ENCODE measurements at places on chromosomes 6 and 20.
A peak's percentile ranks its signal among the peaks of the same experiment; 100 is the strongest.

GRCh38 chr6:47298475-47298874, 11.2 kb downstream of the TNFRSF21 start:
- no peak for DNase-seq

DNA sequence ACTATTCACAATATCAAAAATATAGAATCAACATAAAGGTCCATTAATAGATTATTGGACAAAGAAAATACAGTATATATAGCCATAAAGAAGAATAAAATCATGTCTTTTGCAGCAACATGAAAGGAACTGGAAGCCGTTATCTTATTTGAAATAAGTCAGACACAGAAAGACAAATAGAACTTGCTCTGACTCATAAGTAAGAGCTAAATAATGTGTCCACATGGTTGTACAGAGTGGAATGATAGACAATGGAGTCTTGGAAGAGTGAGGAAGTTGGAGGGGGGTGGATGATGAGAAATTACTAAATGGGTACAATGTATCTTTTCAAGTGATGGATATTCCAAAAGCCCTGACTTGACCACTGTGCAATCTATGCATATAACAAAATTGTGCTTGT, 613.5 kb downstream of the PHF3 start:
- no peak for DNase-seq

GRCh38 chr6:5090603-5091002, 5.5 kb downstream of the PPP1R3G start:
- no peak for DNase-seq

DNA sequence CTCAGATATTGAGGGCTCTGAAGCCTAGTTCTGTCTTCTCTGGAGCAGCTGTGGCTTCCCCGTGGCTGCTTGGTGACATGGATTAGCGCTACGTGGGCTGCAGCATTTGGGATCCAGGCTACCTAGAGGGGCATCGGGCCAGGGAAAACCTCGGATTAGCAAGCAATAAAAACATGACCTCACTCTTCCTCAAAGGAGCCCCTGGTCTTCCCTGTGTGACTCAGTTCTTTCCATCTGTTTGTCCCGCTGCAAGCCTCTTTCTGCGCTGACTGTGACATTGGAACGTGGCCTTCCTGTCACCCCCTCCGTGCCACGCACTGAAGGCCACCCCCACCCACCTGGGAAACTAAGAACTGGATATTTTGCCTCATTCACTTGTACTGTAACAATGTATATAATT, 3.6 kb downstream of the MRGBP start:
- DNase-seq = no peak

GRCh38 chr6:45436544-45437438, 59.1 kb upstream of the SUPT3H start:
- peak; percentile 33 for DNase-seq

DNA sequence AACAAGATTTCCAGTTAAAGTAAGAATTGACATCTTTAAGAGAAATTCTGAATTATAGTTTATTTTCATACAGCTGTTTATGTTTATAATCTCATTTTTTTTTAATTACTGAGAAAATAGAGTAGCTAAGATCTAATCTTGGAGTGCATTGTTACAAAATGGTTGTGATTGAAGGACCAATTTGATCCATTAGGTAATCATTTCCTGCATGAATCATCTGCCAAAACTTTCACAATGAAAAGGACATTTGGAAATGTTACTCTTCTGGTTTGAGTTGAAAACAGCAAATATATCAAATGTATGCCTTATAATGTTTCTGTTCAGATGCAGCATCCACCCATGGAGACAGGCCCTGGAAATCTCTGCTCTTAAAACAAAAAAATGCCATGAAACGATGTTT, 19.0 kb downstream of the TUBB2A start:
- no peak for DNase-seq

GRCh38 chr20:62355516-62355877, 11.6 kb downstream of the LAMA5 start:
- no peak for DNase-seq

DNA sequence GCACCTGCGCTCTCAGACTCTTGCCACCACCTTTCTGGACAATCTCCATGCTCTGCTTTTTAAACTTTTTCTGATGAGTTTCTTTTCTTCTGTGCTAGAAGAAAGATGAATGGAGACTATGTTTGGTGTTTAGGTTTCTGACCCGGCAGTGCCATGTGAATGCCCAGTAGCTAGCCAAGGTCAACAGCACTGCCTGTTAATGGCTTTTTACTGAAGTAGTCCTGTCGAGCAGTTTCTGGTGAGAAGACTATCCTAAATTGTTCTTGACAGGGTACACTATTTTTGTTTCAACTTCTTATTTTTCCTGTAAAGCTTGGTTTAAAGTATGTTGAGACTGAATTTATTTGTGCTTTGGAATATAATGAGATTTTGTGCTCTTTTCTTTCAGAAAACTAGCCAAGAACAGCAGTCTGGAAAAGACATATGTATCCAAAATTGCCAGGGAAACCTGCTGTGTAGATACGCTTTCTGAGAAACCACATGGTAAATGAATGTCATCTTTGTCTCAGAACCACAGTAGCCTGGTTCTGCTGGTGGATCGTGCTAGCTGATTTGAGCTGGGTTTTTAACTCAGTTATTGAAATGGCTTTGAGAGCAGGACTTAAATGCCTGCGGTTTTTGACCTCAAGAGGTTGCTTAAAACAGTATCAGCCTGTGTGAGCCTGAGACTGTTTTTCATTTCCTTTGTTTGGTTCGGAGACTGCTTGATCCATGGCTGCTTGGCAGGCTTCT, 48.1 kb downstream of the KCNS1 start:
- no peak for DNase-seq

- DNase-seq = no peak
Measured at GRCh38 chr20:48717680-48718223, 110.0 kb downstream of the PREX1 start.

DNA sequence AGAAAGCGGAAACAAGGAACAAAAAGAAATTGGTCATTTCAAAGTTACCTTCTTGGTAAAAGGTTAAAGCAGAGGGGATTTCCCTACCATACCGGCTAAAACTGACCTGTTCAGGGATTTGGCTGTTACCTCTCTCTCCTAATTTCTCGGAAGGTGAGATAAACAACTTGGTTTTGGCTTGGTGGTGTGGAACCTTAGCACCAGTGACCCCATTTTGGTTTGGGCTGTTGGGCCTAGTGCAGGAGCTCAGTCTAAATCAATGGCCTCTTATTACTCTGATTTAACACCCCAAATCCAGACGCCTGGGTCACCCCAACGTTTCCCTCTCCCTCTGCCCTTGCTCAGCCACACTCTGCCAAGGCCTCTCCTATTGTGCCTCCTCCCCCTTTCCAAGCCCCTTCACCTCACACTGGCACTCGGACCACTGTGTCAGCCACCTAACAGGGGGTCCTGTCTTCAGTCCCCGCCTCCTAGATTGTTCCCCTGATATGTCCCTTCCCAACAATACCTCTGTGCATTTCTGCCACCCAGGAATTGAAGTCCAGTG, 8.3 kb downstream of the NCR2 start:
- DNase-seq = no peak

GRCh38 chr6:15444881-15445280, 199.0 kb downstream of the JARID2 start:
- no peak for DNase-seq

- DNase-seq = peak; percentile 34
Measured at GRCh38 chr6:150025201-150025917, at the start of gene RAET1L. RAET1L (minus strand) TSS chr6:150025532; CDS start chr6:150025471, 61 bp downstream.

- no peak for DNase-seq
Measured at GRCh38 chr6:163645560-163645959, 231.0 kb downstream of the QKI start.

GRCh38 chr6:137808191-137808590, 58.9 kb upstream of the TNFAIP3 start:
- no peak for DNase-seq

- DNase-seq = no peak
Measured at GRCh38 chr6:166245148-166245547, 63.0 kb downstream of the PRR18 start.

- no peak for DNase-seq
Measured at GRCh38 chr6:147159536-147160374, 44.5 kb upstream of the STXBP5 start.

- peak; percentile 69 for DNase-seq
Measured at GRCh38 chr6:85464260-85464644, 14.4 kb downstream of the NT5E start.

GRCh38 chr20:2293971-2294370, 1.8 kb upstream of the TGM3 start:
- DNase-seq = no peak

- no peak for DNase-seq
Measured at GRCh38 chr6:141541581-141542324, 591.0 kb upstream of the GJE1 start.

GRCh38 chr6:151690303-151690702, 117.2 kb upstream of the ESR1 start:
- no peak for DNase-seq

GRCh38 chr6:56246881-56247653, at the start of gene COL21A1:
COL21A1 (minus strand) TSS chr6:56247580; CDS start chr6:56182618, 64,962 bp downstream.
- DNase-seq = no peak

- DNase-seq = no peak
Measured at GRCh38 chr6:84539122-84539856, 225.1 kb downstream of the TBX18 start.

DNA sequence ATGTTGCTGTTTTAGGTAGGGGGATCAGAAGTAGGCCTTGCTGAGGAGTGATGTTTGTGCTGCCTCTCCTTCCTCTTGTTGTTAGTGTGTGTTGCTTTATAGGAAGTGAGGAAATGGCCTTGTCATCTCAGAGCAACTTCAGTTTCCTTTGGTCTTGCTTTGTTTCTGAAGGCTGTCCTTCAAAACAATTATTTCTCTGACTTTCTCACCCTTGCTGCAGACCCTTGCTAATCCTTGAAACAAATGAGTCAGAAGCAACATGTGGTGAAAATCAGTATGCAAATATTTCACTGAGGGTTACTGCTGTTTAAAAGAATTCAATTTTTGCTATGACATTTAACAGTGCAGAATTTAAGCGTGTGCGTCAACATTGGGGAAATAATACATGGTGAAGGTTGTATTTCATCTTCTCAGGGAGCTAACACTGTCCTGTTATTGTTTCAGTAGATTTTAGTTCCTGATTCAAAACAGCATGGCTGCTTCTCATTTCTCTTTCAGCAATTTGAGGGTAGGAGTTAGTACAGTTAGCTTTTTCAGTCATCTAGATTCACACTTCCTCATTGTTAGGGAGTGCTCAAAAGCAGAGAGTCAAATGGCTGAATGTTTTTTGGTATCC, 13.8 kb downstream of the RNF144B start:
- no peak for DNase-seq

DNA sequence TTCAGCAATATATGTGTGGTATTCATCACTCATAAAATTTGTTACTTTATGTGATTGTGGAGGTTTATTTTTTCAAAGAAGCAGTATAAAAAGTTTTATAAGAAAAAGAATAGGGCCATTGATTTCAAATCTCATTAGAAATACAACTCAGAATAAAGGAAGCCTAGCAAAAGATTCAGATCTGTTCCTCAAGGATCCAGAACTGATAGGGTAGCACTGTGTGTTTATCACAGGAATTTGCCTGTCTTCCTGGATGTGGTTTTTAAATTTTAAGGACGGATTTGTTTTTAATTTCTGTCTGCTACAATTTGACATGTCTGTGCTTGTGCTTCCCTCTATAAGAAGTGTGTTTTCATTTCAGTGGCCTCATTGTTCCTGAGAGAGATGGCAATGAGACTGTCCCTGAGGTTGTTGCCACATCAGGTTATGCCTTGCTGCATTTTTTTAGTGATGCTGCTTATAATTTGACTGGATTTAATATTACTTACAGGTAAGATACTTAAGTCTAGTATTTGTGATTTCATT, 74.6 kb downstream of the ATRN start:
- DNase-seq = no peak

- DNase-seq = no peak
Measured at GRCh38 chr20:10079964-10080363, 45.2 kb downstream of the ANKEF1 start.

GRCh38 chr20:5001174-5002076, at the start of gene SLC23A2:
SLC23A2 (minus strand) TSS chr20:5001510; CDS start chr20:4932562, 68,948 bp downstream.
- DNase-seq = peak; percentile 67

DNA sequence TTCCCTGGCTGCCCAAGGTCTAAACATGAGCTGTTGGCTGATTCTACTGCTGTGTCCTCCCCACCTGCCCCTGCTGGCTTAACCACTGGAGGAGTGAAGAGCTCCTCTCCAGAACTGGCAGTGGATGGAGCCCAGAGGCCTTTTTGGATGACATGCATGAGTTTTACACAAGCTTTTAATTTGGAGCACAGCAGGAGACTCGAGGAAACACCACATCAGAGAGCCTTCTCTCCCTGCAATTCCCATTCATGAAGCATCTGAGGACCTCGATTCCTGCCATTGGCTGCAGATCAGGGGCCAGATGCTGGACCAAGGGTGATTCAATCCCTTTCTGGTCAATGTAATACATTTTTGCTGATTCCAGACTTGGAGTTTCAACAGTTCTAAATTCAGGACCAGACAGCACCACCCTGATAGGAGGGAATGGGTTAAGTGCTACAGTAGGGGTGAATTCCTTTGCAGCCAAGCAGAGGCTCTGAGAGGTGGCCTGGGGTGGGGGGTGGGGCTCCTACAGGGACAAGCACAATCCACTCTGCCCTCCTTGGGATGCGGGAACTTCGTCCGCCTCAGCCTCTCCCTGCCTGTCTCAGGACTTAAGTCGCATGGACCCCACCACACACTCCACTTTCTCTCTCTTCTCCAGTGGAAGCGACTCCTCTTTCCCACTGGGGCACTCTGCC, 599 bp upstream of the PSORS1C1 start:
- no peak for DNase-seq

DNA sequence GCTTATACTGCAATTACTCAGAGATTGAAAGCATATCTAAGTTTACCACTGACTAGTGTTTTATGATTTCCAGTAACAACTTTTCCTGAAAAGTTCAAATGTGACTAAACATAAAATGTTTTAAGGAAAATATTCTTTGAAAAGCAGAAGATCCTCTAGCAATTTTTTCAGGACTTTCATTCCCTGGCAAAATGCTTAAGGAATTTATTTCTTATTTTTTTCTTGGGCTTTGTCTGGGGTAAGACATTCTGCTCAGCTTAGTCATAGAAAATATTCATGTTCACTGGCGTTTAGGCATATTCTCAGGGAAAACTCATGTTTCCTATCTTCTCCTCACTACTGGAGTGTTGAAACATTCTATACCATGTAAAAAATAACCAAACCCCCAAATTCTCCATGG, 235.3 kb upstream of the CEP162 start:
- no peak for DNase-seq

- peak; percentile 78 for DNase-seq
Measured at GRCh38 chr20:51022803-51023616, at the start of gene KCNG1. KCNG1 (minus strand) TSS chr20:51023107; CDS start chr20:51010338, 12,769 bp downstream.

GRCh38 chr6:30019819-30020218, 41.2 kb upstream of the POLR1H start:
- no peak for DNase-seq

- DNase-seq = no peak
Measured at GRCh38 chr20:43680981-43681380, 14.1 kb downstream of the MYBL2 start.

GRCh38 chr6:86192123-86192522, 549.4 kb upstream of the SYNCRIP start:
- no peak for DNase-seq
